Memory B cell (primary cell): ENCODE measurements at places on chromosomes 3 and 15.

GRCh38 chr3:45692866-45693265 lies 3.7 kb downstream of the SACM1L start:
- DNase-seq, result no peak

DNA sequence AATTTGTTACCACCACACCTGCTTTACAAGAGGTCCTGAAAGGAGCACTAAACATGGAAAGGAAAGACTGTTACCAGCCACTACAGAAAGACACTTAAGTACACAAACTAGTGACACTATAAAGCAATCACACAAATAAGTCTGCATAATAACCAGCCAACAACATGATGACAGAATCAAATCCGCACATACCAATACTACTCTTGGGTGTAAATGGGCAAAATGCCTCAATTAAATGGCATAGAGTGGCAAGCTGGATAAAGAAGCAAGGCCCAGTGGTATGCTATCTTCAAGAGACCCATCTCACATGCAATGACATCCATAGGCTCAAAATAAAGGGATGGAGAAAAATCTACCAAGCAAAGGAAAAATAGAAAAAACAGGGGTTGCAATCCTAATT lies 106.8 kb upstream of the PRR23C start:
- no peak for DNase-seq

- no peak for DNase-seq
Measured at GRCh38 chr3:105891101-105891500, 22.3 kb upstream of the CBLB start.

DNA sequence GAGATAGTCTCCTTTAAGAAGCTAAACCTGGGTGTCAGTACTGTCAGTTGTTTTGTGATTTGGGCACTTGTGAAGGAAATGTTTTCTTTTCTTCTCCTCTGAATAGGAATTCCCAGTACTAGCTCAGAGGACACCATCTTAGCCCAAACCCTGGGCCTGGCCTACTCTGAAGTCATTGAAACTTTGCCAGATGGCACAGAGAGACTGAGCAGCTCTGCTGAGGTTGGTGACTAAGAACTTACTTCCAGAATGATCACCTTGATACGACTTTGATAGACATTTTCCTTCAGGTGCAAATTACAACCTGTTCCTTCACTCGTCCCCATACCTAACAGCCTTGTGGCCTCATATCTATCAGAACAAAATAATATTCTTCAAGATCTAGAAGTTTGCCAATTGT lies 100.2 kb downstream of the LARS2 start:
- no peak for DNase-seq

DNA sequence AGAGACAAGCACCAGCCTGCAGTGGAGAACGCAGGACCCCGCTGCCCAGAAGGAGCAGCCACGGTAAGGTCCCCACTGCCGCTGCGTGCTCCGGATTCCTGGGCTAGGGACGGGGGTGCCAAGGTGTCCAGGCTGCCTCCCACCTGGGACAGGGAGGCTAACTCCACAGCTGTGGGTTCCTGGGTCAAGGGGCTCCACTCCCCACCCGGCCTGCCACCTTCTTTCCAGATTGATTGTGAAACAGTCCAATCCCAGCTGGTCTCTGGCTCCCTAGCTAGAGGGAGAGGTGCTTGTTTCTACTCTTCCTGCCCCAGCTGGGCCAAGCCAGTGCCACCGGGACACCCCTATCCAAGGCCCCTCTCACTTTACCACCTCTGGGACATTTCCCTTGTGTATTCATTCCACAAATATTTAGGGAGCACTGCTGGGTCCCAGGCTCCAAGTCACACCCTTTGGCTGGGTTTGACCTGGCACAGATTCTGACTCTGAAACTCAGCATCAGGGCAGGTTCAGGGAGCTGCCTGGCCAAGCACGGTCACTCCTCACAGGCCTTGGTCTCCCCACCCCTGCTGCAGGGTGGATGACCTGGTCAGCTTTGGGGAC lies 1.9 kb downstream of the PAK6 start:
- no peak for DNase-seq

DNA sequence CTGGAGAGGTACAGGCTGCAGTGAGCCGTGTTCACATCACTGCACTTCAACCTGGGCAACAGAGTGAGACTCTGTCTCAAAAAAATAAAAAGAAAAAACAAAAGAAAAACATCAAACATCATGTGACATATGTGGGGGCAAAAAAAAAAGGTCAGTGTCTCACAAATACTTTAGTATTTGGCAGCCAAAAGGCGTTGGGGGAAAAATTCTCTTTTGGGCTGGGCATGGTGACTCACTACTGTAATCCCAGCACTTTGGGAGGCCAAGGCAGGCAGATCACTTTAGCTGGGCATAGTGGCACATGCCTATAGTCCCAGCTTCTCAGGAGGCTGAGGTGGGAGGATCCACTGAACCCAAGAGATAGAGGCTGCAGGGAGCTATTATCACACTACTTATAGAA lies 47.6 kb downstream of the TMCC1 start:
- no peak for DNase-seq

GRCh38 chr3:69232482-69232881 lies 110.1 kb upstream of the LMOD3 start:
- no peak for DNase-seq

DNA sequence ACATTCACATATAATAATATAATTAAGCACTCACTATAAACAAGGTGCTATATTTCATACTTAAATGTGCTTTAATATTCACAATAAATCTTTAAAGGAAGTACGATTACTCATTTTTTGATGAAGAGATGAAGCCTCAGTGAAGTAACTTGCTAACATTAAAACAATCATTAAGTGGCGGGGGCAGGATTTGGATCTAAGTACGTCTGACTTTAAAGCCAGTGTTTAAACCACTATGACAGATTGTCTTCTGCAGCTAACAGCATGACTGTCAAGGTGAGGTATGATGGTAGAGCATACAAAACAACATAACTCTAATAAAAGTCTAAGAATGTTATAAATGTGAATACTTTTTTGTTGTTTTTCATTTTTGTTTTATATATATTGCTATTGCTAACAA lies 862.1 kb downstream of the ROBO1 start:
- DNase-seq, result no peak

GRCh38 chr15:66389098-66389858 lies 2.6 kb downstream of the MAP2K1 start:
- no peak for DNase-seq
